Fibroblast of skin of left quadriceps (primary cell): ENCODE measurements at places on chromosomes 13 and 19.
A peak's percentile ranks its signal among the peaks of the same experiment; 100 is the strongest.

DNA sequence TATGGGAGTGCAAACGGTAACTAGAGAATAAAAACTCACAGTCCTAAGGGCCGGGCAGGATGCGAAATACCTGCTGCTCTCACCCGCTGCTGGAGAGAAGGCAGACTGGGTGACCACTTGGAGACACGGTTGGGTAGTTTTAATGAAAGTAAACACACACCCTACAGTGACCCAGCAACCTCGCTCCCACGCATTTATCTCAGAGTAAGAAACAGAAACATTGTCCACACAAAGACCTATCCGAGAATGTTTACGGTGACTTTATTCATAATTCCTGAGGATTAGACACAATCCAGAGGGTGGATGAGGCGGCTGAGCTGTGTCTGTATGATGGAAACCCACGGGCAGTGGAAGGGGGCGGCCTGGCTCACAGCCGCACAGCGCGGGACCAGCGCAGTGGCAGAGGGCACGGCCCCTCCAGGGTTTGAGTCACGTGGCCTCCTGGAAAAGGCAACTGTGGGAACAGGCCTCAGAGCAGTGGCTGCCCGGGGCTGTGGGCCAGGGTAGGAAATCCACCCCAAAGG, 73.5 kb upstream of the C13orf46 start:
- DNase-seq: no peak

DNA sequence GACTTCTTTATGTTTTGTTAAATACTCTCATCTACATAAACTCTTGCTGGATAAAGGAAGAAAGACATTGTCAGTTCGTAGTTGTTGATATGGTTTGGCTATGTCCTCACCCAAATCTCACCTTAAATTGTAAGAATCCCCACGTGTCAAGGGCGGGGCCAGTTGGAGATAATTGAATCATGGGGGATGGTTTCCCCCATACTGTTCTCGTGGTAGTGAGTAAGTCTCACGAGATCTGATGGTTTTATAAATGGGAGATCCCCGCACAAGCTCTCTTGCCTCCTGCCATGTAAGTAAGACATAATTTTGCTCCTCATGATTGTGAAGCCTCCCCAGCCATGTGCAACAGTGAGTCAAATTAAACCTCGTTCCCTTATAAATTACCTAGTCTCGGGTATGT, 3.6 kb downstream of the ADGRE1 start:
- no peak for DNase-seq

- DNase-seq: peak; percentile 20
Observed at GRCh38 chr19:56838024-56838908, 2.3 kb downstream of the PEG3 start.

- no peak for DNase-seq
Observed at GRCh38 chr13:25980255-25980654, 71.6 kb downstream of the SHISA2 start.

DNA sequence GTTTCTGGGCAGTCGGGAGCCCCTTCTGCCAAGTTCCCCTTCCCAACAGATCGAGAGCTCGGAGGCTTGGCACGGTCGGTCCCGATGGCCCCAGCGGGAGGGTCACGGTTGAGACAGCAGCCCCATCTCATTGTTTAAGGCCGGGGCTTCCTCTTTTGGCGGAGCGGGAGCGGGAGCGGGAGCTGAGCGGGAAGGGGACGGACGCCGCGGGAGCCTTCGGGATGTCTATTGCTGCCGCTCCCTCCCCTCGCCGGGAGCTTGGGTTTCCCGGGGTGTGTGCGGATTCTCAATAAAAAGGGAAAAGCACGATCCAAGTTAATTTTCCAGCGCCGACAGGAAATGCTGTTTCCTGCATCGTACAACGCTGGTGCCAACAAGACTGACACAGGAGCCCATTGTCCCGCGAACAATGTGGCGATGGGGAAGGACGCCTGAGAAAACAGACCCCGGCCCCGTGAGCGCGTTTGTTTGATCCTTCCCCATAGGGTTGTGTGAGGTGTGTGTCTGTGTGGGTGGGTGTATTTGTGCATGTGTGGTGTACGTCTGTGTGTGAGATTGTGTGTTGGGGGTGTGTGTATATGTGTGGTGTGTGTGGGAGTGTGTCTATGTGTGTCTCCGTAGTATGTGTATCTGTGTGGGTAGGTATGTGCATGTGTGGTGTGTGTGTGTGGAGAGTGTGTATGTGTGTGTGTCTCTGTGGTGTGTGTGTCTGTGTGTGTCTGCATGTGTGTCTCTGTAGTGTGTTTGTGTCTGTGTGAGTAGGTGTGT, 36.3 kb upstream of the FLT1 start:
- no peak for DNase-seq

DNA sequence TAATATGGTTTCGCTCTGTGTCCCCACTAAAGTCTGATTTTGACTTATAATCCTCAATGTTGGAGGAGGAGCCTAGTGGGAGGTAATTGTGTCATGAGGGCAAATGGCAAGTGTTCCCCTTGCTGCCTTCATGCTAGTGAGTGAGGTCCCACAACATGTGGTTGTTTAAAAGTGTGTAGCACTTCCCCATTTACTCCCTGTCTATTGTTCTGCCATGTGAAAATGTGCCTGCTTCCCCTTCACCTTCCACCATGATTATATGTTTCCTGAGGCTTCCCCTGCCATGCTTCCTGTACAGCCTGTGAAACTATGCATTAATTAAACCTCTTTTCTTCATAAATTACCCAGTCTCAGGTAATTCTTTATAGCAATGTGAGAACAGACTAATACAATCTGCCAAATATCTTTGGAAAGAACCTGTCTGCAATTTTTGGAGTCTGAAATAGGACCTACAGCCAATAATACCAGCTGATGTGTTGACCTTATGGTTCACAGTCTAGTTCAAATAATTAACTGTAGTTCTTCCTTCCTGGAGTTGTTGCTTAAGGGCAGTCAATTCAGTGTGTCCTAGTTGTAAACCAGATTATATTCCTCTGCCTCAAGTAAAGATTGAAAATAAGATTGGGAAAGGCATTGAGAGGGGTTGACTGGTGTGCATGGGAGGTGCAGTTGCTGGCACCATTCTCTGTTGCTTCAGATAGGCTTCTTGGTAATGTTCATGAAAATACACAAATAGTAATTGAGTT, 1442.9 kb downstream of the SLITRK1 start:
- DNase-seq: no peak

- DNase-seq: no peak
Observed at GRCh38 chr19:29876414-29876813, 64.6 kb downstream of the CCNE1 start.

GRCh38 chr13:26420282-26420960, 137.1 kb upstream of the WASF3 start:
- no peak for DNase-seq

- DNase-seq: no peak
Observed at GRCh38 chr19:11574689-11575088, 2.8 kb downstream of the ACP5 start.

DNA sequence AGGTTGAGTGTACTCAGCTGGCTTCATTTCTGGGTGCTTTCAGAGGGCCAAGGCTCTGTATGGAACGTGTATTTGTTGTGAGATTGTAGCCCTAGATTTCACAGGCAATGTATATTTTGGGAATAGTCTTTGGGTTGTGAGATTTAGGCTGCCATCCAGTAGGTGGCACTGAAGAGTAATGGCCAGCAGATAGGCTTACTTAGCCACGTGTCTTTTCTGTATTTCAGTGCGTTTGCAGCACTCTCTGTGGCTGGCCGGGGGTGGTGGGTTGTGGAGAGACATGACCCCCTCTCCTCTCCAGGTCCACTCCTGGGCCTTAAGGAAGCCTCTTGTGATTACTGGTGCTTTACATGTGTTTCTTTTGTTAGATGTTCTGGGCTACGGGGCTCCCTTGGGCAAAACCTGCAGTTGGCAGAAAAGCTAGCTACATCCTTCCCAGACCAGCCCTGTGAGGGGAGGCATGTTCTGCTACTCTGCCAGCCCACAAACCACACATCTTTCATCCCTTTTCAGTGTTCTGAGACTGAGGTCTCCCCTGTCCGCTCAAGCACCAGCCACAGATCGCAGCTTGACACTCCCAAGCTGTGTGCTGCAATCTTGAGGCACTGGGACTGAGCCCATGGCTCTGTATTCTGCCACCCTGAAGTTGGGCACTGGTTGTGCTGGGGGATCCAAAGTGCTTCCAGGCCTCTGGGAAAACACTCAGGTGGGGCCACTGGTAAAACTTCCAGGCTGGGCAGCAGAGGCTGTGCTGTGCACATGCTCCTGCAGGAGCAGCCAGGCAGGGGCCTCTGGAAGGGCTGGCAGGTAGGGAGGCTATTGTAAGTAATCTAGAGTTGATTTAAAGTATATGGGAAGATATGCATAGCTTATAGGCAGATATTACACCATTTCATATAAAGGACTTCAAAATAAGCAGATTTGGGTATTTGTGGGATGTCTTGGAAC, 1096.8 kb upstream of the PCDH20 start:
- peak; percentile 3 for DNase-seq

- DNase-seq: no peak
Observed at GRCh38 chr13:98201984-98202383, 24.9 kb upstream of the RNF113B start.

DNA sequence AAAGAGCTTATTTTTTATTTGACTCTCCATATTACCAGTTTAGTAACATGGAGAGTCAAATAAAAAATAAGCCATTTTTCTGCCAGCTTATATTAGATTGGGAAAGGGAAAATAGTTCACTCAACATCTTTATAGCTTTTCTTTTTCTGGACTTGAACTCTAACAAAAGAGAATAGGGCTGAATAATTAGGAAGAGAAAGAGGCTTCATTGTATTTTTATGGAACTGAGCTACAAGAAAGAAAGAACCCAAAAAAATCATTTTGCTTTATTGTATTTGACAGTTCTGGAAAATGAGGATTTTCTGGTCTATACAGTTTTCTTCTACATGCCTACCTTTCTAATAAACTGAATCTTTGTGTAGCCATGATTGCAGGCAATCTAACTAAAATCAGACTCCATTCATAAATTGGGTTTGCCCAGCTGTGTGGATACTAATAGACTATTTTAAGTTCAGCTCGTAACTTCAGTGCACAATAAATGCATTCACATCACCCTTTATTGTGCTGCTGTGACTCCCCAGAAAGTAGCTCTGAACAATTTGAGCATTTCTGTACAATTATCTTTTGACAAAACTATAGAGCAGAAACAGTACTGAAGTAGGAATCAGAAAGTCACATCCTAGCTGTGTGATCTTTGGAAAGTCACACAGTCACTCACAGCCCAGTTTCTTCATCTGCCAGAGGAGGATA, 115.3 kb downstream of the STOML3 start:
- no peak for DNase-seq

DNA sequence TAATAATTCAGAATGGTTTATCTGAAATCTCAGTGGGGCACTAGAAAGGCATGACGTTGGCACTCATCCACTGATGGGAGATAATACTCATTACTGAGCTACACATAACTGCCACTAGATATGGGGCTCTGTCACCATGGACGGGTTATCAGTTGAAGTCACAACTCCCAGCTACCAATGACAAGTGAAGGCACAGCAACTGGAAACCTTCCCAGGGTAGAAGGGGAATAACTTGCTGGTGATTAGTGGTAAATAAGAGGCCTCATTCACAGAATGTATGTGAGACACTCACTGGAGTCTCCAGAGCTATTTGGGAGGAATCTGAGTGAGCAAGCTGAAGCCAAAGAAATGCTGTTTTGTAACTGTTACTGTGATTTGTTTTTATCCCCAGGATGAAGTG, 249.6 kb downstream of the ENOX1 start:
- no peak for DNase-seq

GRCh38 chr19:2867025-2867991, at the start of gene ZNF556:
TSS of gene ZNF556 (plus strand) at chr19:2867335. CDS start at chr19:2867422, 87 bp downstream.
- no peak for DNase-seq
